ENCODE measurements at places on chromosomes 1 and 21. TPM values are rescaled to one million over a fixed set of nuclear protein-coding genes. Genes with fewer than 3 reads are reported as not detected.

ZNF695 gene
- 1.1 TPM for total RNA-seq

BARHL2 gene
- not detected for total RNA-seq

KCNE2 gene
- total RNA-seq, result not detected

CDCA8 gene
- 6.1 TPM for total RNA-seq

CELSR2 gene
- 1.3 TPM for total RNA-seq

RNU1-4 gene
- total RNA-seq, result under 0.01 TPM

MYOC gene
- total RNA-seq, result not detected

CFAP74 gene
- not detected for total RNA-seq

KCNQ4 gene
- not detected for total RNA-seq

TMEM81 gene
- 1.8 TPM for total RNA-seq

CCDC30 gene
- 0.18 TPM for total RNA-seq

RAB42 gene
- 0.83 TPM for total RNA-seq

BRWD1 gene
- total RNA-seq, result 28.7 TPM

MCOLN2 gene
- total RNA-seq, result 1.1 TPM

DNA sequence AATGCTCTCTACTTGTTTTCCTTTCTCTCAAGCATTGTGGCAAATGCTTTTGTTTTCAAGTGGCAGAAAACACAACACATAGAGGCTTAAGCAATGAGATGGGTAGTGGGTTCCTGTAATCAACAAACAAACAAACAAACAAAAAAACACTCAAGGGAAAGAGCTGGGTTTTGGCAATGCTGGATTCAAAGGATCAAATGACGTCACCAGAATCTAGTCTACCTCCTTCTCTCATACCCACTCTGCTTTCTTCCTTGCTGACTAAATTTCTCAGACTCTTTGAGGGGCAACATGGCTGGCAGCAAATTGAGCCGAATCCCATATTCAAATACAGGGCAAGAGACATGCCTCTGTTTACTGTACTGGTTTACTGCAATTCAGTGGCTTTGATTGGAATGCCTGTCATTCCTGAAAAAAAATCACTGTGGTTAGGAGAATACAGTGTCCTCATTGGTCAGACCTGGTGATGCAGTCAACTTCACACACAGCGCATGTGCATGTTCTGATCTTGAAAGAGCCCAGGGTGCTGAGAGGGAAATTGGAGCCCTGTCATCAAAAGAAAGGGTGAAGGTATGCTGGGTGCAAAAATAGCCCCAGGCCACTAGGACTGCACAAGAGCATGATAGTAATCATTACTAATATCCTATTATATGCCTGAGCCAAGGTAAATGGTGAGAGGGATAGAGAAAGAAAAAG, 356.2 kb downstream of the KCTD3 start:
- peak; percentile 44 for DNase-seq

GRCh38 chr1:205301842-205302588, 19.5 kb downstream of the NUAK2 start:
- DNase-seq, result peak; percentile 74

GRCh38 chr1:152959801-152960451, 10.5 kb upstream of the SPRR4 start:
- DNase-seq, result no peak

DNA sequence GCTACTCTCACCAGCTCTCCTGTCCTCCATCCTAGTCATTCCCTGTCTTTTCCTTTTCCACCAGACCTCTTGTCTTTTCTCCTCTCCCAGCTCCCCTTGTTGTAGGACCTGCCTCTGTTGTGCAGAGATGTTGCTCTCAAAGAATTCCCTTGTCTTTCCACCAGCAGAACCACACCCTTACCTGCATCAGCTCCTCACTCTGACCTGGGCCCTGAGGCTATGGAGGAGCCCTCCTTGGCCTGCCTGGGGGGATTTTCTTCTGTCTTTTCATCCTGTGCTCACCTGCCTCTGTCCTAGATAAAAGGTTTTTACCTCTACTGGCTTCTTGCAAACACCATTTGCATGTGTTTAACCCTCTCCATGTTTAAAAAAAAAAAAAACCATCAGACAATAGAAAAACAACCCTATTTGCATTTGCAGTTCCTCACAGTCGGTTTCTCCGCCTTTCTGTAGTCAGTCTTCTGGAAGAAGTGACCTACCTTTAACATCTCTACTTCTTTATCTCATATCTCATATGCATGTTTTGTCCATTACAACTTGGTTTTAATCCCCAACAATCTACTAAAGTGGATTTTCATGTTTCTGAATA, 12.1 kb downstream of the FCRL5 start:
- no peak for DNase-seq

GRCh38 chr1:152182431-152182830, 23.4 kb upstream of the RPTN start:
- DNase-seq, result no peak

DNA sequence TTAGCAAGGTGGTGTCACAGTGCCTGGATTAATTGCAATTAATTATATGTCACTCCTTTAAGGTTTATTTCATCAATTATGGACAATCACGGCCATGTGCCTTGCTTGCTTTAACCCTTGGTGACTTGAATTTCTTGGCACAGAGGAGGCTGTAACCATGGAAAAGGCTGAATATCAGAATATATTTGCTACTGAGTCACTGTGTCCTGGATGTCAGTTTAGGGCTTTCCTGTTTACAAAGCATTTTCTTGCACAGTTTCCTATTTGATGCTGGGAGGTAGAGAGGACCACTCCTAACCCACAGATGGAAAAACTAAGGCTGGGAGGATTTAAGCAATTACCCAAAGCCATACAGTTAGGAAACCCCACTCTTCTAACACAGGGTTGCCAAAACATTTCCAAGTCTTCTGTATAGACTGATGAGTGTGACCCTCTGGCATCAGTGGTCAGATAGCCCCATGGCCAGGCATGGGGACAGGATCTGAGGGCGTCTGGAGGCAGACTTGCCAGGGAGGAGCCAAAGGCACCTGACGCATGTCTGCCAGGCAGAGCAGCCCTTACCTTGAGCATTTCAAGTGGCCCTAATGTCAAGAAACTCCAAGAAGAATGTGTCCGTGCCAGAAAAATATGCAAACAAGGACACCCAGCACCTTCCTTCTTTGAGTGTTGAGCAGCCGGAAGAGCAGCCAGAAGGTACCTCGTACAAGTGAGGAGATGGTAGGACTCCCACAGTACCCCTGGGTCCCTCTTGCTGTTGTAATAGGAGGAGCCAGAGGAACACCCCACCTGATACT, 34.4 kb downstream of the KCNN3 start:
- no peak for DNase-seq

DNA sequence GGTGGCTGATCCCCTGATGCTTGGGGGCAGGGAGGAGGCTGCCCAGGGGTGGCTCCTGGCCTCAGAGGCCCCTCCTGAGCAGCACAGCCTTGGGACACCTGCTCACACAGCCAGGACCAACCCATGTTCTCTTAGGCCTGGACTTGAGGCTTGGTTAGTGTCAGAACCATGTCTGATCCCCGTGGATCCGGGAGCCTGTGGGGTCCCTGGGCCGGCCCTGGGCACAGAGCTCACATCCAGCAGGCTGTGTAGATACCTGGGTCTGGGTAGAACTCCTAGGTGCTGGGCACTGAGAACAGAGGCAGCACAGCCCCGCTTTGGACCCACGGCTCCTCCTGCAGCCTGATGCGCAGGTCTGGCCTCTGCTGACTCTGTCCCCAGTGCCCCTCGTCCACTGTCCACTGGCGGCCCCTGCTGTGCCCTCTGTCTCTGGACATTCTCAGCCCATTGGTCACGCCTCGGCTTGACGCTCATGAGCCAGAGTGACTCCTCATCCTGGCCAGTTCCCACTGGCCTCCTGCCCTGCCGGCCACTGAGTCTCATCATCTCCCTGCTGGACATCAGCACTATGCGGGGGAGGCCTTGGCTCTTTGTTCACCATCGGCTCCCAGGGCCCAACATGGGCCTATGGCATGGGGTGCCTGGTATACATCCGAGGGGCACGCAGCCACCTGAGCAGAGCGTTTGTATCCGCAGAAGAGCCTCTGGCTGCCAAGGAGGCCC, 70.2 kb downstream of the TRIM11 start:
- DNase-seq, result peak; percentile 49

- no peak for DNase-seq
These were observed 101.0 kb downstream of the DENND1B start for GRCh38 chr1:197674286-197674685.

- DNase-seq, result no peak
These were observed 16.9 kb downstream of the SLC45A3 start for GRCh38 chr1:205663286-205663936.

- no peak for DNase-seq
These were observed 39.3 kb upstream of the TENT5C start for GRCh38 chr1:117566556-117566955.

GRCh38 chr1:162276493-162276892, 100.2 kb downstream of the SPATA46 start:
- DNase-seq, result peak; percentile 25

GRCh38 chr1:67575861-67576260, 109.1 kb upstream of the GADD45A start:
- peak; percentile 93 for DNase-seq

GRCh38 chr1:183215076-183215720, 29.1 kb downstream of the LAMC2 start:
- DNase-seq, result no peak

DNA sequence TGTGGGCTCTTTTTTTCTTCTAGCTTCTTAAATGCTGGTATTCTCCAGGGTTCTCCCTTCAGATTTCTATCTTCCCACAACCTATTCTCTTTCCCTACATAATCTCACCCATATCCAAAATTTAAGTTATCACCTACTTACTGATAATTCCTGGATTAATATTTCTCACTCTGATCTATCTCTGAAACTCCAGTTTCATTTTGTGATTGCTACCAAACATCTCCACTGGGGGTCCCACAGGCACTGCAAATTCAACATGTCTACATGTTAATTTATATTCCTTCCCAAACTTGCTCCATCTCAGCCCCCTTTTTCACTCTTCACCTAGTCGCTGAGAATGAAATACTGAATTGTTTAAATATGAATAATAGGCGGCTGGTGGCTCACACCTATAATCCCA, 9.9 kb upstream of the C1orf141 start:
- no peak for DNase-seq

DNA sequence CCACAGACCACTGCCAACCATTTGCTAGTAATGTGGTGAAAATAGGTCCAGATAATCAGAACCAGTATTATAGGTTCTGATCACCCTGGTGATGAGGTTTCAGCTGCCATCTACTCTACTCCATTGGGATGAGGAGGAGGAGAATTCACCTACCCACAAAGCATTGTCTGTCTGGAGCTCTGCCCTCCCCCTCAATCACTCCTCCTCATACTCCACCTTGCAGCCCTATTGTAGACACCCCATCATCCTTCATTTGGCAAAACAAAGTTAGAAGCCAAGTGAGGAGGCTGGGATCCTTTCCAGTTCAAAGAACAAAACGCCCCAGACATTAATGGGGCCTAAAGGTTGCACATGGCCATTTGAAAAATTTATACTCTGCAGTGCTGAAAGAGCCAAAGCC, 157.4 kb upstream of the L1TD1 start:
- DNase-seq, result no peak

GRCh38 chr1:79629414-79629813, 622.9 kb upstream of the ADGRL4 start:
- no peak for DNase-seq

GRCh38 chr1:3265835-3266805, 188.3 kb upstream of the ARHGEF16 start:
- DNase-seq, result no peak

- peak; percentile 55 for DNase-seq
These were observed 159.2 kb downstream of the DYRK1A start for GRCh38 chr21:37525810-37526209.

GRCh38 chr1:26029864-26030481, 8.4 kb downstream of the EXTL1 start:
- DNase-seq, result no peak

DNA sequence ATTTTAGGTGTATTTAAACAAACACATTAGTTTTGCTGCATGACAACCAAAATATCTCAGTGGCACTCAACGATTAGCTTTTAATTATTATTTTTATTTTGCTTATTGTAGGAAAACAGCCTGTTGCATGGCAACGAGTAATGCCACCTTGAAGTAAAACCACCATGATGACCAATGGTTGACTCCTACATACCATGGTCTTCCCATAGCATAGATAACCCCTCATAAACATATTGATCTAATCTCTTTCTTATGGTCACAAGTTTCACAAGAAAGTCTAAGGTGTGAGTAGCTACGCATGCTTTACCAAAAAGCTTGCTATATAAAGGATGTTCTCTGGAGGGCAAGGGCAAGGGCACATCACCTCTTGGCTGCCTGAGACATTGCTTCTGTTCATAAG, 61.5 kb upstream of the PTBP2 start:
- no peak for DNase-seq

GRCh38 chr1:206590025-206590758, 22.1 kb downstream of the EIF2D start:
- DNase-seq, result peak; percentile 80

DNA sequence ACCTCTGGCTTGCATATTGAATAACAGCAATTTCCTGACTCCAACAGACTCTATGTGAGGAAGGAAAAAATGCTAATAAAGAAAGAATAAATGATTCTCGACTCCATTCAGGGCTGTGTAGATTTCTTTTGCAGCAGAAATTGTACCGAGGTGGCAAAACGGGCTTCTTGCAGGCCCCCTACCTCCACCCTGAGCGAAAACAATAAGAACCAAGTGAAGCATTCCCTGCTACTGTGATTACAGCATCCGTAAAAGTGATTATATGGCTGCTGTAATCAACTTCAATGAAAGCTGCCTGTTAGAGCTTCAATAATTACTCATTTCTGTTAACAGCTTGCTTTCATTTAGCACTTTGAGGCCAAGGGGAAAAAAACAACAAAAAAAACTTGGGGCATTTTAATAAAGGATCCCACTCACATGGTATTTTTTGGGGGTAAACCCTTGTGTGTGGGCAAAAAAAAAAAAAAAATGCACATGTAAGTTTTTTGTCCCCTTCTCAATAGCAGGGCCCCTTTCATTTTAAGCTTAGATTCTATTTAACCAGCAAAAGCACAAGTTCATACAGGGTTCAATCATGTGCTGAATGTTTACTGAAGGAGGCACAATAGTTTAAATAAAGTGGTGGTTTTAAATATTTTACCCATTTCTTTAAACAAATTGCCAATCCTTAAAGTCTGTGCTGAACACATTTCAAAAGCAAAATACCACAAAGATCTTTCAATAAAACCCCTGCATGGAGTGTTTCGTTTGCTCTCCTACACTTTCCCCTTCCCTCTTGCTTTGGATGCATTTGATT, 271.6 kb downstream of the LMO4 start:
- DNase-seq, result peak; percentile 15

All from IMR-90 (cell line).